ENCODE measurements at places on chromosomes 11 and 22.
A peak's percentile ranks its signal among the peaks of the same experiment; 100 is the strongest.

DNA sequence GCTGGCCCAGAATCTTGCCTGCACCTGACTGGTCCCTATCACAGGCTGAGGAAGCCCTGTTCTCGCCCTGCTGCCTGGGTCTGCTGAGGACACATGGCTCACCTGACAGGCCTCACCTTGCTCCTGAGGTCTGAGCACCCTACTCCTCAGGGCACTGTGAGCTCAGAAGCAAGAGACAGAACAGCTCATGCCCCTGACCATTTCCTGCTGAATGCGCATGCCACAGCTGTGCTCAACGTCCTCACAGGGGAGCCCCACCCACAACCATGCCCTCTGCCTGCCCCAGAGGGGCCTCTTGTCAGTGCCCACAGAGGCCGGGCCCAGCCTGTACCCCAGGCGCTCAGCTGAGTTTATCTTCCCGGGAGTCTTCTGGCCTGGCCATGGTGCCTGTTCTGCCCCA is 2.8 kb upstream of the TSPO start:
- DNase-seq = no peak

GRCh38 chr22:32528316-32528715 is 53.7 kb downstream of the FBXO7 start:
- DNase-seq = no peak

DNA sequence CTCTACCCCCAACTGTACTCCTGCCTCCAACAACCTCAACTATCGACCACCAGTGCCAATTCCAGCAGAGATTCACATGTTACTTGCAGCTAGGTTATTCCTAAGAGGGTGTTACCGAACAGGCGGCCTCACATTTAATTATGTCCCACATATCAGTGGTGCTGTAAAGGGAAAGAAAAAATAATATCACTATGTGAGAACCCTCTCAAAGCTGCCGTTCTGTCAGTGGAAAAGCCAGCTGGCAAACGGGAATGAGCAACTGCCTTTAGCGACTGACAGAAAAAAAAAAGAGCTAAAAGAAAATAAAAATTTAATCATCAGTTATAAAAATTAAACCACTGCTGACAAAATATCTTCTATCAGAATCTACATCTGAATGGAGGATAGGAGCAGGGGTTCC is 270.8 kb upstream of the NARS2 start:
- DNase-seq = no peak

DNA sequence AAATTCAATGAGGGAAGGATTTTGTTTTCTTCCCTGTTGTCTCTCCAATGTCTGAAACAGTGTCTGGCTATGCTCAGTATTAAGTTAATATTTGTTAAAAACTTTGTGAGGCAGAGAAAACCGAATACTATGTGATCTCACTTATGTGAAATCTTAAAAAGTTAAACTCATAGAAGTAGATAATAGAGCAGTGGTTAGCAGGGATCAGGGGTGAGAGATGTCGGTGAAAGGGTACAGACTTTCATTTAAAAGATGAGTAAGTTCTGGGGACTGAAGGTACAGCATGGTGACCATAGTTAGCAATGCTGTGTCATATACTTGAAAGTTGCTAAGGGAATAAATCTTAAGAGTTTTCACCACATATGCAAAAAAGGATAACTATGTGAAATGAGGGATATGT is 244.6 kb downstream of the AASDHPPT start:
- no peak for DNase-seq

DNA sequence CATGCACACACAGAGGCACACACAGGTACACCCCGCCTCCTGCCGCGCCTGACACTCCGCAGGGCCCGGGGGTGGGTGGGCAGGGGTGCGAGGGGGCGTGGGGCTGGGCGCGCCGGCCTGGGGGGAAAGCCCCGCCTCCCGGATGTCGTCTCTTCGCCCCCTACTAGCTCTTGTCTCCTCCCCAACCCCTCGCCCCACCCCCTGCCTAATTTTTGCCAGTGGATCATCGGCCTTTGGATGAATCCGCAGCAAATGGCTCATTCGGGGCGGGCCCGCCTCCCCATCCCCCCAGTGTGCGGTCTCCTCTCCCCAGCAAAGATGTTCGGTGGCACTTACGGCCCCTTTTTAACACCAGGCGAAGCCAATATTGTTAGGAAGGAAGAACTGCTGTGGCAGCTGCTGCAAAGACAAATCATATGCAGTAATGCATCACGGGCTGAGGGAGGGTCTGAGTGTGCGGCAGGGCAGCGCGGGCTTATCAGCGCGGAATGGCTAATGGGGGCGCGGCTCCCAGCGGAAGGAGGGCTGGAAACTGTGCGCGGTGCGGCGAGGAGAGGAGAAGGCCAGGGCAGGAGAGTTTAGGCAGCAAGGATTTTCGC is 13.4 kb upstream of the NECTIN1 start:
- peak; percentile 23 for DNase-seq

DNA sequence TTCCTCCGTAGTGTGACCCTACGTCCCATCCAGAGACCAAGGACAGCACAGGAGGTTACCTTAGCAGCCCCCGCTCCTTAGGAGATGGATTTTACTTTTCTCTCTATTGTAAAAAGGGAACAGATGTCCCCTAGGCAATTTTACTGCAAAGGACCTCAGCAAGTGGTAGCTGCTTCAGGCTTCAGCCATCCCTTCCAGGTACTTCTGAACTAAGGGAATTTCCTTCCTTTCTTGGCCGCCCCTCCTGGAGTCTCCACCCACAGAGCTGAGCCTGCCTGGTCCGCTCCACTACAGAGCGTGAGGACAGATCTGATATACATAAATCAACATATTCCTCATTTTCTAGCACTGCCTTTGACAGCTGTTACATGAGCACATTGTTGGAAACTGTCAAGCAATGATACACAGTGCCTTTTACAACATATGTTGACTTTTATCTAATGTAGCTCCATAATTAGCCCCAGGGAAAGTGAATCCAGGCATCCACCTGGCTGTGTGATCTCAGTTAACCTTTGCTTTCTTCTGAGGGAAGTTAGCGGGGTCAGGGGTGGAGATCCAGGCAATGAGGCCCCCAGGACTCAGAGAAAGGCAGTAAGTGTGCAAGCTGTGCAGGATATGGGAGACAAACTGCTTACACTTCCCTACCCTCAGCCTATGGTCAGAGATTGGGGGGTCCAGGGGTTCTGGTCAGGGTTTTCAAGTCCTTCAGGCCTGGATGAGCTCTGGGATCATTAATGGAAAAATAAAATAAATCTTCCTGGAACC is 51.9 kb downstream of the SPATA19 start:
- no peak for DNase-seq
